ENCODE measurements at places on chromosomes 12 and 14.
A peak's percentile ranks its signal among the peaks of the same experiment; 100 is the strongest.

- DNase-seq: no peak
Observed at GRCh38 chr12:31727192-31727591, 1.6 kb downstream of the AMN1 start.

GRCh38 chr12:2325519-2325918 is 272.7 kb downstream of the CACNA1C start:
- no peak for DNase-seq

- no peak for DNase-seq
Observed at GRCh38 chr12:68674376-68674775, 12.4 kb upstream of the NUP107 start.

- no peak for DNase-seq
Observed at GRCh38 chr12:120833849-120834248, 70.3 kb downstream of the SPPL3 start.

- no peak for DNase-seq
Observed at GRCh38 chr14:90511795-90512328, 115.0 kb downstream of the CALM1 start.

- no peak for DNase-seq
Observed at GRCh38 chr14:45492876-45493275, 239.9 kb upstream of the MIS18BP1 start.

DNA sequence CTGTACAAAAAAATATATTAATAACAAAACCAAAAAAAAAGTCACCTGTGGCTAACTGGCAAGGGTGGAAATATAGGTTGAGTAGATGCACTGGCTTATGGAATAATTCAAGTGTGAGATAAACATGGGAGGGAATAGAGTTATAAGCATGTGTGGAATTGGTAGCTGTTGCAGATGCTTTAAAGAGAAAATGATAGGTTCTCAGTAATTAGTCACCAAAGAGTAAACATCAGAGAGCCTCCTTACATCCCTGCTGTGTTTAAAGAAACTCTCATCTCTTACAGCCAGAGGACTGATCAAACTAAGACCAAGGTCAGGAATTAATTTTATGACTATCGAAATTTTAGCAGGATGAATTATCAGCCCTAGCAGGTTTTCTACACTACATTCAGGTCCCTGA is 70.5 kb downstream of the EGLN3 start:
- DNase-seq: no peak

DNA sequence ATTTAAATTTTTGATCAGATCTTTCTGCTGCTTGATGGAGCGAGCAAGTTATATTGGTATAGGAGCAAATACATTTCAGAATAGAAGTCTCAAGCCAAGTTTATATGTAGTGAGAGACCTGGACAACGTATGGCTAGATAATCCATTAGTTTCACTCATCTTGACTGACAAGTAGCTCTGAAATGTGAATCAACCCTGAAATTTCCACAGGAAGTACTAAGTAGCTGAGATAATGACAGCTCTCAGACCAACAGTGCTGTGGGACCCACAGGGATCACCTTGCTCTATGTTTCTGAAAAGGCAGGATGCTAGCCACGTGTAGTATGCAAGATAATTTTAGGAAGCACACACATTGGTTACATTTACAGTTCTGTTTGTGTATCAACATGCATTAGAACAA is 258.6 kb upstream of the FOXN3 start:
- DNase-seq: no peak

GRCh38 chr14:47257013-47257412 is 418.4 kb downstream of the MDGA2 start:
- no peak for DNase-seq

GRCh38 chr12:32402170-32402569 is 2.8 kb downstream of the FGD4 start:
- DNase-seq: no peak

- DNase-seq: peak; percentile 67
Observed at GRCh38 chr12:62655666-62656151, 189.1 kb downstream of the MON2 start.

- no peak for DNase-seq
Observed at GRCh38 chr14:60328583-60328982, 79.6 kb downstream of the PPM1A start.

GRCh38 chr12:46786774-46787173 is 39.0 kb downstream of the SLC38A4 start:
- DNase-seq: no peak

DNA sequence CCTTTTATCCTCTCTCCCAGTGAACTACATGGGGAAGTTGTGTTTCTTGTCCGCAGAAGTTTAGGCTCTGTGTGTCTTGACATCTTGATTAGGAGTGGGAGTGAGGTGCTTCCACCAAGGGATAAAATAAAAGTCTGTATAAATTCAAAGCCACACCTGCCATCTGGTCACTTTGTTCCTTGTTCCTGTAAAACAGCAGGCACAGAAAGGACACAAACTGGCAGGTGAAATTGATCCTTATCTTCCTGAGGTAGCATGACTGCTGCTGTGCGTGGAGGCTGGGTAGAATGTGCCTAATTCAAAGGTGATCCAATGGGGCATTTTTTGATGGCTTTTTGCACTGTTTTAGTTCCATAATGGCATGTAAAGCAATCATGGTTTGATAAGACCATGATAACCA is 104.3 kb upstream of the KITLG start:
- DNase-seq: no peak

GRCh38 chr14:43369710-43370564 is 1137.1 kb downstream of the FSCB start:
- DNase-seq: no peak

DNA sequence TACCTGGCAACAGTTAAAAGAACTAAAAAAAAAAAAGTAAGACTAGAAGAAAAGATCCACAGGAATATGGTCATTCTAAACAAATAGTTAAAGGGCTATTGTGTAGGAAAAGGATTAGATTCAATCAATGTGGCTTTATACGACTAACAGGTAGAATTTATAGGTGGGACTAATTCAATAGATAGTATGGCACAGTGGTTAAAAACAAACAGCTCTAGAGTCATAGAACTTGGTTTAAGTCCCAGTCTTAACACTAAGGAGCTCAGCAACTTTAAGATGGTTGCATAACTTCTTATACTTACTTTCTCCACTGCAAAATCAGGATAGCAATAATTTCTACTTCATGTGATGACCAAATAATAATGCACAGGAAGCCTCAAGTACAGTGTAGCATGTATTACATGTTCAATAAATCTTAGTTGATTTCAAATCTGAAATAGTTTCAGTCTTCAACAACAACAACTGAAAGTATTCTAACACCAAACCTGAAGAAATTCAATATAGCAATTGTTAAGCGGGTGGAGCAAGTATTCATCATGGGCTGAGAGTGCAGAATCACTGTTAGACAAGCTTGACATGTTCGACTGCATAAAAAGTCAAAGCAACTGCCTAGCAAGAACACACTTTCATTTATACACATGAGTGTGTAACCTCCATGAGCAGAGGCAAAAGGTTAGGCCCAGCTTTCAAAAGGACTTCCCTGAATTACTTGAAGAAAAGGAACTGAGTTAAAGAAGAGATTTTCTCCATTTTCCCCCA is 50.4 kb downstream of the ITPR2 start:
- no peak for DNase-seq

DNA sequence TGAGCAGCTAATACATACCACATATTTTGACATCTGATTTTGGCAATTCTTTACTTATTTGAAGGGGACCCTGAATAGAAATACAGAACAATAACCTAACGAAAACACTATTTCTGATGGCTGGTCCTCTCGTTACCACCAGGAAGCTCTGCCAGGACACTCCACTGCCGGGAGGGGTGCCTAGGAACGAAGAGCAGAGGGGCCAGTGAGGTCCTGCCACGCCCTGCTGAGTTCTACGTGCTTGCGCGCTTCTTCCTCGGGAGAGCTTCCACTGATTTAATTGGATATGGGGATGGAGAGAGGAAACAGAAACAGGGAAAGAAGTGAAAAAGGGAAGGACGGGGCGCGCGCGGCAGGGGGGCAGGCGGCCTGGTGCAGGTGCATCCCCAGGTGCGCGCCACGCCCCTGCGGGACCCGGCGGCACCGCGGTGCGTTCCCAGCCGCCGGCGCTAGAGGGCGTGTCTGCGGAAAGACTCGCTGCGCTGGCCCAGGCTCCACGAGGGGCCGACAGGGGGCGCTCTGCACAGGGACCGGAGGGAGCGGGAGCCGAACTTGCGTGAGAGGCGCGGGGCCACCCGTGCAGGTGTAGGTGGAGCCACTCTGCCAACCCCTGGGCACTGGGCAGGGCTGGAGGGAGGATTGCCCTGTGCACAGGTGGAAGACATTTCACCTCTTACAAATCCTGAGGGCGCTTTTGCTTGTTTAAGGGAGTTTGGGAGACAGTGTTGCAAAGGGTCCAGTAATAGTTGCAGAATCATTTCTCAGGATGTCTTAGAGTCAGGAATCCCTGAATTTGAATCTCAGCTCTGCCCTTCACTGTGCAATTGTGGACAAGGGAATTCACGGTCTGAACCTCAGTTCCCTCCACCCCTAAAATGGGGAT is 986.3 kb upstream of the TMEM132C start:
- DNase-seq: no peak

DNA sequence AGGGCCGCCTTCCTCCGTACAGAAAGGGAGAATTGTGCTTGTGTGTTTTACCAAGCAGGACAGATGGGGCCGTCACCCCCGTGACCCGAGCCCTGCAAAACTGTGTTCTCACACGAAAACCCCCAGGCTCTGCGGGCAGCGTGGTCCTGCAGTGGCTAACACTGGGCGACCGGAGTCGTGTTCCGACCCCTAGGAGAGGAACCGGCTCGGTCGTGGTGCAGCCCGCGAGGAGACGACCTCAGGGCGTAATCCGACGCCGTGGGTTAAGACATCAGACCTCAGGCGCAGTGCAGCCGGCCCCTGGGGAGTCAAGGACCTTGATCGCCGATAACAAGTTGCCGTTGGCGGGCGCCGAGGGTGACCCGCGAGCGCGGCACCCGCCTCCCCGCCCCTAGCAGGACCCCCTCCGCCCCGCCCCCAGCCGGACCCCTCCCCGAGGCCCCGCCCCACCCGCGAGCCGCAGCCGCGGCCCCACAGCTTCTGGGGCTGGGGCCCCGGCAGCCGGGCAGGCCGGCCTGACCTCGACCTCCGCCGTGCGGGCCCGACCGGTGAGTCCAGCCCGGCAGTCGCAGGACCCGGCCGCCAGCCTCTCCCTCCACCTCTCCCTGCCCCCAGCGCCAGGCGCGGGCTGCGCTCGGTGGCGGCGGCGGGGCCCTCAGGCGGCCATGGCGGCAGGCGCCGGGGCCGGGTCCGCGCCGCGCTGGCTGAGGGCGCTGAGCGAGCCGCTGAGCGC is at the start of gene CHPT1:
CHPT1 (plus strand) TSS at position 444 of the 733 bp plus-strand sequence; CDS start at position 666, 222 bp downstream.
- no peak for DNase-seq

Measured in cerebellar nuclear complex (tissue), 1 donor.